ENCODE measurements at places on chromosomes 5 and 9.
A peak's percentile ranks its signal among the peaks of the same experiment; 100 is the strongest.

DNA sequence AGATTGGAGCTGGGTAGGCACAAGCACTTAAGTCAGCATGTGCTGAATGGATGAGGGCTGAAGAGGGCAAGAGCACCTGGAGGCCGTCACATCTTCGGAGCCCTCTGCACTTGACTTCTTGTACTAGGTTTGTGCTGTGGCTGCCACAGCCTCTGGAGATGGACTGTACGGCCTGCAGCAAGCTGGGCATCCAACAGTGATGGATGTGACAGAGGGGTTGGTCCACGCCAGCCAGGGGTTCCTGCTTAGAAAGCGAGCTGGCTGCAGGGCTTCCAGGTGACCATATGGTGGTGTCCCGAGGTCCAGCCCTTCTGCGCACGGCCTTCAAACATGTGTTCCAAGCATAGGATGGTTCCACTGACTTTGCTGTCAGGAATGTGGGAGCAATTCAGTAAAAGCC lies 65.1 kb upstream of the PHYKPL start:
- no peaks in the 10 kb centered on the region for H3K4me1 ChIP-seq
- no peaks in the 10 kb centered on the region for H3K27me3 ChIP-seq
- no peak overlapping the region for H3K27ac ChIP-seq
- no peak for DNase-seq
- H3K36me3 ChIP-seq, result no peaks in the 10 kb centered on the region

DNA sequence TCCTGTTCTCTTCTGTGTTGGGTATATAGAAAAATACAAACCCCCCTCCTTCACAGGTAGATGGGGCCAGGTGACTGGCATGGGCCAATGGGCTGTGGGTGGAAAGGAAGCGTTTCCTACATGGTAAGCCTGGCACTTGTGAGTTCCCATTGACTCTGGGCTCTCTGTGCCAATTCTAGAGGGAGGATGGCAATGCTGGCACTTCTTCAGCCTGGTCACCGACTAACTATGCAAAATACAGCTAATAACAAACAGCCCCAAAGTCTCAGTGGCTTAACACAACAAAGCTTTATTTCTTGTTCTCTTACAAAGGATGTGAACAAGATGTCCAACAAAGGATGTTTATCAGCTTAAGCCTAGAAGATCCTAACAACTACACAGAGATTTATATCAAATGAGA lies 258.1 kb downstream of the SYK start:
- peaks cover 13% of the 10 kb centered on the region for H3K4me1 ChIP-seq
- no peaks in the 10 kb centered on the region for H3K36me3 ChIP-seq
- no peak for DNase-seq
- H3K27ac ChIP-seq, result no peak overlapping the region
- H3K27me3 ChIP-seq, result no peaks in the 10 kb centered on the region

- H3K36me3 ChIP-seq, result no peaks in the 10 kb centered on the region
- peak overlapping the region; percentile 95 for H3K27ac ChIP-seq
- H3K4me1 ChIP-seq, result peaks cover 51% of the 10 kb centered on the region
- no peaks in the 10 kb centered on the region for H3K27me3 ChIP-seq
- peak overlapping the region; percentile 86 for H3K4me3 ChIP-seq
Measured at GRCh38 chr5:57176350-57176857, 2.5 kb downstream of the GPBP1 start.

GRCh38 chr5:126693806-126694205 lies 83.1 kb upstream of the LMNB1 start:
- no peaks in the 10 kb centered on the region for H3K4me1 ChIP-seq
- H3K36me3 ChIP-seq, result no peaks in the 10 kb centered on the region
- H3K27ac ChIP-seq, result no peak overlapping the region
- no peak overlapping the region for H3K4me3 ChIP-seq
- H3K27me3 ChIP-seq, result no peaks in the 10 kb centered on the region

- no peak for DNase-seq
- H3K36me3 ChIP-seq, result peaks cover 34% of the 10 kb centered on the region
- no peak overlapping the region for H3K27ac ChIP-seq
- H3K4me3 ChIP-seq, result no peak overlapping the region
- no peaks in the 10 kb centered on the region for H3K27me3 ChIP-seq
- H3K4me1 ChIP-seq, result no peaks in the 10 kb centered on the region
Measured at GRCh38 chr5:38878391-38879077, 32.7 kb downstream of the OSMR start.

DNA sequence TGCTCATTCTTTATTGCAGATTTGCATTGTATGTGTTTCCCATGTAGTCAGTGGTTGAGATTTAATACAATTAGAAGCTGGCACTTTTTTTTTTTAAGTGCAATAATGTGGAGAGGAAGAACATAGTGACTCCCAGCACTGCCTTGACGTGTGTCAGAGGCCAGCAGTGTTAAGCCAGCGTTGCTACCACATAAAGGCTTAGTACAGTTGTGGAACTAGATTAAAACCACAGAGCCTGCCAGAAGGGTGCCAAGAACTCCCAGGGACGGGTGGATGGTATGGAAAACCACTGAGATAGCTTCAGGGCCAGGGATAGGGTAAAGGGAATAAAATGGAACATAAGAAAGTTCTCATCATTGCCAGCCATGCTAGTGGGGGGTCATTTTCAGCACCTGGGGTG lies 142.9 kb downstream of the TRIO start:
- no peak for DNase-seq
- H3K36me3 ChIP-seq, result peaks cover 11% of the 10 kb centered on the region

GRCh38 chr9:122192261-122192875 lies 32.7 kb downstream of the MORN5 start:
- no peaks in the 10 kb centered on the region for H3K4me1 ChIP-seq
- H3K4me3 ChIP-seq, result no peak overlapping the region
- no peaks in the 10 kb centered on the region for H3K36me3 ChIP-seq
- no peaks in the 10 kb centered on the region for H3K27me3 ChIP-seq
- no peak overlapping the region for H3K27ac ChIP-seq

DNA sequence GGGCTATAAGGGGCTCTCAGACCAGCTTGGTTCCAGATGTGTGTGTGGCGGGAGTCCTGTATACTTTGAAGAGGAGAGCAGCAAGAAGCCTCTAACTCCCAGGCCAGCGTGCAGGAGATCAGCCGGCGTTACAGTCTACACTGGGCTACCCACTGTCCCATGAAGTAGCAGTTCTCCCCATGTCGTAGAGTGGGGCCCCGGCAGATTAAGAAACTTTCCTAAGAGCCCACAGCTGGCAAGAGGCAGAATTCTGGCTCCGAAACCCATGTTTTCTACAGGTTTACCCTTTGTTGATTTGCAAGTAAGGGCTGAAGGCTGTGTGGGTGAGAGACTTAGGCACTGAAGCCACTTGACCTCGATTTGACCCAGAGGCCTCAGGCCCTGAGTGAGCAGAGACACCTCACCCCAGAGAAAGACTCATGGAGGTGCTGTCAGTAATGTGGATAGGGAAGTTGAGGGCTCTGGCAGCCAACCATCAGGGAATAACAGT lies 881 bp upstream of the B4GALT1 start:
- H3K4me3 ChIP-seq, result peak overlapping the region; percentile 92
- no peaks in the 10 kb centered on the region for H3K36me3 ChIP-seq
- H3K27me3 ChIP-seq, result no peaks in the 10 kb centered on the region
- H3K4me1 ChIP-seq, result peaks cover 55% of the 10 kb centered on the region
- no peak for DNase-seq

DNA sequence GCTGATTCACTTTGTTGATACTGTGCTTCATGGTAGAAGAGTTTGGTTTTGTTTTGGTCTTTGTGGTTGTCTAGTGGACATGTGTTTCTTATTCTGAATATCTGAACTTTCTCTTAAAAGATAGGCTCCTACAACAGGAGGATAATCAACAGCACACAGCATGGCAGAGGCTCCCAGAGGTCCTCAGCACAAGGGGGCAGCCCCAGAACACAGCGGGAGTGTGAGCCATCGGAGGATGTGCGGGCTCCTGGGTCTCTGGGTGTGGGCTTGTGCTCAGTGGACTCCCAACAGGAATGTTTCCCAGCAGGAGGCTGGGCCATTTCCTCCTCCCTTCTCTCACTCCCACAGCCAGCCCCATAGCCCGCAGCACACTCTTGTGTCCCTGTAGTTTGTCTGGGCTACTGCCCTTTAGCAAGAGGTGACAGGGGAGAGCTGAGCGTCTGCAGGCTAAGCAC lies 164.3 kb upstream of the OTULINL start:
- H3K4me3 ChIP-seq, result no peak overlapping the region
- DNase-seq, result no peak
- H3K27me3 ChIP-seq, result no peaks in the 10 kb centered on the region
- H3K4me1 ChIP-seq, result no peaks in the 10 kb centered on the region
- peaks cover 36% of the 10 kb centered on the region for H3K36me3 ChIP-seq

DNA sequence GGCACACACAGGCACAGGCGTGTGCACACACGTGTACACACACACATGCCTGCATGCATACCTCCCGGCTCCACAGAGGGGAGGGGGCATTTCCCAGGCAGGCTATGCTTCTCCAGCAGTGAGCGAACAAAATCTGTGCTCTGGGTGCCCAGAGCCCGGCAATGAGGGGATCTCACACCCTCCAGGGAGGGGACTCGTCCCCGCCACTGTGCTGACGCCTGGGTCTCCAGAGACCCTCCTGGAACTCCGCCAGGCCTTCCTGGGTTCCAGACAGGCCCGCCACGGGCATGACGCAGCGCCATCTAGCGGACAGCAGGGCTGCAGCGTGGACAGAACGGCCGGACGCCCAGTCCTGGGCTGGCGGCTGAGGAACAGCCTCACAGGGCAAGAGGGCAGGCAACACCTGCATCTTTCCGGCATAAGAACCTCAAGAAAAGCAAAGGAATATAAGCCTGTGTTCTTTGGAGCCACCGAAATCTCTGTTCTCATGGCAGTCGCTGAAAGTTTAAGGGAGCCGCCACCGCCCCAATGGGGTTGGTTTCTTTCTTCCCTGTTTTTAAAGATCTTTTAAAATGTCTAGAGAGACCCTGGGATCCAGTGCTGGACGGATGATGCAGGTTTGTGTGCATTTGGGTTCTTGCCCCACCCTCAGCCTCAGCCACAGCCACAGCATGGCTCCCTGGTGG lies 135.6 kb upstream of the PPP1R26 start:
- no peaks in the 10 kb centered on the region for H3K4me1 ChIP-seq
- H3K27me3 ChIP-seq, result peaks cover 4% of the 10 kb centered on the region
- no peak overlapping the region for H3K4me3 ChIP-seq
- no peak overlapping the region for H3K27ac ChIP-seq
- no peaks in the 10 kb centered on the region for H3K36me3 ChIP-seq
- DNase-seq, result no peak

GRCh38 chr9:133532937-133533668 lies 1.4 kb upstream of the ADAMTSL2 start:
- no peak for DNase-seq
- no peaks in the 10 kb centered on the region for H3K36me3 ChIP-seq
- H3K4me3 ChIP-seq, result no peak overlapping the region
- H3K27ac ChIP-seq, result no peak overlapping the region

- peak overlapping the region; percentile 1 for H3K27ac ChIP-seq
- H3K4me1 ChIP-seq, result peaks cover 15% of the 10 kb centered on the region
- no peaks in the 10 kb centered on the region for H3K27me3 ChIP-seq
- DNase-seq, result peak; percentile 68
Measured at GRCh38 chr9:114112778-114113584, 13.9 kb upstream of the KIF12 start.

GRCh38 chr5:152676196-152676595 lies 271.1 kb upstream of the NMUR2 start:
- H3K27ac ChIP-seq, result no peak overlapping the region
- no peak for DNase-seq
- no peaks in the 10 kb centered on the region for H3K4me1 ChIP-seq
- no peak overlapping the region for H3K4me3 ChIP-seq
- no peaks in the 10 kb centered on the region for H3K27me3 ChIP-seq
